ENCODE measurements at places on chromosomes 16 and 17.

- DNase-seq = no peak
Observed at GRCh38 chr16:67364600-67365235, 28.6 kb downstream of the TPPP3 start.

DNA sequence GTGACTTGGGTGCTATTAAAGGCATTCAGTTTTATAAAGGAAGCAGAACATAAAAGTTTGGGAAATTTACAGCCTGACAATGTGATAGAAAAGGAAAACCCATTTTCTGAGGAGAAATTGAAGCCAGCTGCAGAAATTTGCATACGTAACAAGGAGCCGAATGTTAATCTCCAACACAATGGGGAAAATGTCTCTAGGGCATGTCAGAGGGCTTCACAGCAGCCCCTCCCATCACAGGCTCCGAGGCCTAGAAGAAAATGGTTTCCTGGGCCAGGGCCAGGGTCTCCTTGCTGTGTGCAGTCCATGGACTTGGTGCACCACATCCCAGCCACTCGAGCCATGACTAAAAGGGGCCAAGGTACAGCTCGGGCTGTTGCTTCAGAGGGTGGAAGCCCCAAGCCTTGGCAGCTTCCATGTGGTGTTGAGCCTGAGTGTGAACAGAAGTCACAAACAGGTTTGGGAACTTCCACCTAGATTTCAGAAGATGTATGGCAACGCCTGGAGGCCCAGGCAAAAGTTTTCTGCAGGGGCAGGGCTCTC is 23.9 kb upstream of the TOM1L1 start:
- DNase-seq = no peak

DNA sequence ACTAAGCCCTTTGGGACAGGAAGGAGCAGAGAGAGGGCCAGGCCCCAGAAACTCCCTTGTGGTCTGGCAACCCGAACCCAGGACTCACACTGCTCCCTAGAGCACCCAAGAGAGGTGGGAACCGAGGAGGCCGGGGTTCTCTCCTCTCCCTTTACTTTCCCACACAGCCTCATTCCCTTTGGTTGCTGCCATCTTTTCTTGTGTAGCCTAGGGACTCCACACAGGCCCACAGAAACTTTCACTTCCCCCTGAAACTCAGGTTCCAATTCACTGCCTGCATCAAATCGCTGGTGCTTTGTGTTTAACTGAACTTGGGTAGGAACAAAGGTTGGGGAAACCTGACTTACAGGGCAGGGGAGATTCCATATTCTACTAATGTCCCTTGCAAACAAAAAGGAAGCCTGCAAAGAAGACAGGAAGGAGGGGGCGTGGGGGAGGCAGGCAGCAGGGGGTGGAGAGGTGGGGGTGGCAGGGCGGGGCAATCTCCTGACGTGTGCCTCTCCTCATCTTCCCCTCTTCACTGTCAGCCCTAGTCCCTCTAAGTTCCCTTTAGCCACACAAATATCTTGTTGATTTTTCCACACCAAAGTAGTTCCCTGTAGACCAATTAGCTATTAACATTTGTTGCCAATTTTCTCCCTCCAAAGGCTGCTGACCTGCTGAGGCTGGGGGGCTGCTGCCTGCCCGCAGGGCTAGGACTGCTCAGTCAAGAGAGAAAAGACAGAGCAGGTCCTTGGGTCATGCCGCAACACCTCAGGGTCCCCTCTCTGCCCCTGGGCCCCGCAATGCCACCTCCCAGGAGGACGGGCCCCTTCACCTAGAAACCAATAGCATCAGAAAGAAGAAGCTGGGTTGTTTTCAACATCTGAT is 8.0 kb downstream of the ST3GAL2 start:
- no peak for DNase-seq

DNA sequence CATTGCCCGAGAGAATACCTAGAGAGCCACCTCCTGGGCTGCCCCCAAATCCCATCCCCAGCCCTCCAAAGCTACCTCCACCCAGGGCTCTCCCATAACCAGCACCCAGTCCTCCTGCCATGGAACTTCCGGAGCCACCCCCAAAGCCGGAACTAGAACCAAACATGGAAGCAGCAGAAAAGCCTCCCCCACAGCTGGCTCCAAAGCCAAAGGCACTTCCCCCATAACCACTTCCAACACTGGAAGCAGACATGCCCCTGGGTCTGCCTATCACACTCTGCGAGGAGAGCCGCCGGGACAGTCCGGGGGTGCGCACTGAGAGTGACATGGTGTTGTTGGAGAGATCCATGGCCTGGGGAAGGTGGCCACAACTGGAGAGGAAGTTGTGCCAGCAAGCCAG is at the start of gene KRT12:
Gene KRT12 (minus strand): TSS at position 386 of the 400 bp plus-strand sequence. CDS start 37 bp downstream, at position 349.
- DNase-seq = no peak

DNA sequence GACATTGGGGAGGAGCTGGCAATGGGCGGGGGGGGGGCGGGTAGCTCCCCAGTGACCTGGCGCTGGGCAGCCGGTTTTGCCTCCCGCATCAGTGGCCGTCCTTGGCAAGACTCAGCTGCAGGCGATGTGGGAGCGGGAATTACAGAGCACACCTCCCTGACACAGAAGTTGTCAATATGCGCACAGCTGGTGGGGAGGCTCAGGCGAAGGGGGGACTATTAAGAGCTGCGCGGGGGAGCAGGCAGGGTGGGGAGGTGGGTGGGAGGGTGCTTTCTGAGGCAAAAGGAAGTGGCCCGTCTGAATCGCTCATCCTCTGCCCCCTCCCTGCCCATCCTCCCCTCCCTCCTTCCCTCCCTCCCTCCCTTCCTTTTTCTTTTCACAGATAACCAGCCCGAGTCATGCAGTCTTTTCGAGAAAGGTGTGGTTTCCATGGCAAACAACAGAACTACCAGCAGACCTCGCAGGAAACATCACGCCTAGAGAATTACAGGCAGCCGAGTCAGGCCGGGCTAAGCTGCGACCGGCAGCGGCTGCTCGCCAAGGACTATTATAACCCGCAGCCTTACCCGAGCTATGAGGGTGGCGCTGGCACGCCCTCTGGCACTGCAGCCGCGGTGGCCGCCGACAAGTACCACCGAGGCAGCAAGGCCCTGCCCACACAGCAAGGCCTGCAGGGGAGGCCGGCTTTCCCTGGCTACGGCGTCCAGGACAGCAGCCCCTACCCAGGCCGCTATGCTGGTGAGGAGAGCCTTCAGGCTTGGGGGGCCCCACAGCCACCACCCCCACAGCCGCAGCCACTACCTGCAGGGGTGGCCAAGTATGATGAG is 44.0 kb downstream of the SREBF1 start:
- no peak for DNase-seq

GRCh38 chr16:66695935-66696668 is 441 bp downstream of the CMTM4 start:
- DNase-seq = no peak

DNA sequence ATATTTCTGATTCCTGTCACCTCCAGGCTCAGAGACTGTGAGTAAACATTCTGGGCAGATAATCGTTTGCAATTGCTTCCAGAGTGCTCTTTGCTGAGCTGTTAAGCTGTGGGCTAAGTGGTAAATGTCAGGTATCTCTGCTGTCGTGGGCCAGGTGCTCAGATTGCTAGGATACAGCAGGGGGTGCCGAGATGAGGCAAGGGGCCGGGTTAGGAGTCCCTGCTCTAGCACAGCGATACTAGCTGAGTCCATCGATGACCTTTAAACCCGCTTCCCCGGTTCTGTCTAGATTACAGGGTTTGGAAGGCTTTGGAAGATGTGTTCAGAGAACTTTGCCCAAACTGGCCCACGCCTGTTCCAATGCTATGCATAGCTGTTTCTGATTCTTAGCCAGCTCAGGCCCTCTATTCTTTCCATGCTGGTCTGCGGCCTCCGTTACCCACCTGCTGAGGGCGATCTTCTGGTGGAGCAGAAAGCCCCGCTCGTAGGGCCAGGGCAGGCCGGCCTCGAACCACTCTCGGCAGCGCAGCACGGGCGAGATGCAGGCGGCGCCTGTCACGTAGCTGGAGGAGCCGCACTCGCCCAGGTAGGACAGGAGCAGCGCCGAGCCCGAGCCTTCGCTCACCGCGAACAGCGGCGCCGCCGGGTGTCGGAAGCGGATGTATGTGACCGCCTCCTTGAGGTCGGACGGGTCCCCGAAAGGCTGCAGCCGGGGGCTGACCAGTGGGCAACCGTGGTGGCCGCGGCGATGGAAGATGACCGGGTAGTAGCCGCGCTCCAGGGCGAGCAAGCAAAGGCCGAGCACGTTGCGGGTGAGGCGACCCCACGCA is 979 bp downstream of the ABHD15 start:
- no peak for DNase-seq

DNA sequence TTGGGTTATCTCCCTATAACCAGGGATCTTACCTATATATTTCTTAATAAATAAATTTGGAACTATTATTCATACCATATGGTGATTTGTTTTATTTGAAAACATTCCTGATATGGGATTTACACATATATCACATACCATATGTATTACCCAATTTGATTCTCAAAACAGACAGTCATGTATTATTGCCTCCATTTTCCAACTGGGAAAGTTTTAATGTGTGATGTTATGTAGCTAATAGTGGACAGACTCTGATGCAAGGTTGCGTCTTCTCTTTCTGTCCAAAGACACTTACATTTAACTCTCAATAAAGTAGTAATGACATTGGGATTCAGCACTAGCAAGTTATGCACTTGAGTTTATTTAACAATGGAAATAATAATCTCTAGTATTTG is 1.1 kb downstream of the KRTAP9-9 start:
- no peak for DNase-seq

DNA sequence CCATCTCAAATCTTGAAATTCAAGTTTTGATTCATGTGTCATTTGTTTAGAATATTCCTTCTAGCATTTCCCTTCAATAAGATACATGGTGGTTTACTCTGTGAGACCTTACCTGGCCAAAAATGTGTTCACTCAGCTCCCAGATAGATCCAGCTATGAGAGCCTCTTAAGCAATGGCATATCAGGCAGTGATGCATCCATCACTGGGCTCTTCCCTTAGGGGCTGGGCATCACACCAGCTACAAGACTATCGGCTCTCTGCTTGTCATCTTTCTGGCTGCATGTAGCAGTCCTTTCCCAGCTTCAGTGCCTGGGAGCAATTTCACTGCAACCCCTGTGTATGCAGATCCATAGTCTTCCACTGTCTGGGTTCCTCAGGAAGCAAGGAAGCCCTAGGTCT is 40.6 kb downstream of the GOSR1 start:
- DNase-seq = no peak
